Mucosa of descending colon (tissue), 3 donors: ENCODE measurements at places on chromosomes 6 and 20. TPM values are rescaled to one million over a fixed set of nuclear protein-coding genes. Genes with fewer than 3 reads are reported as not detected.

DNA sequence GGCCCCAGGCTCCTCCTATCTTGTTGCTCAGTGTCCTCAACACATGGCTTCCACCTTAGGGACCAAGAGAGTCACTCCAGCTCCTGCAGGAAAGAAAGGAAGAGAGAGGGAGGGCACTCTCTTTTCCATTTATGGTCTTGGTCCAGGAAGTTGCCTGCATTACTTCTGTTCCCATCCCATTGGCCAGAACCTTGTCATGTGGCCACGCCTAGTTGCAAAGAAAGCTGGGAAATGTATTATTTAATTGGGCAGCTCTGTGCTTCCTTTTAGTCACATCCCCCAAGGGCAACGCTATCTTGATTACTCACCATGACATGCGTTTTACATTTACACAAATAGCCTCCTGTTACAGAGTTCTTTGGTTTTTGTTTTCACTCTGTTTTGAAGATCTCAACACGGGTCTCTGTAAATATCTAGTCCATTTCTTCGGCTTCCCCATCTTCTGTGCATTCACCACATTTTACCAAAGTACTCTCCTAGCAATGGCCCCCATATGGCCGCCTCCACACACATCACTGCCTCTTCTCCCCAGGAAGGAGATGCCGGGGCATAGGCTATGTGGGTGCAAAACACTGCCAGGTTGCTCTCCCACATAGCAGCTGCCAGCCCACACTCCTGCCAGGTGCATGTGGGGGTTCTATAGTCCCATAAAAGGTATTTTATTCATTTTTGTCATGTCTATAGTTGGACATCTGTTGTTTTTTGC is 35.7 kb upstream of the ZMYND8 start:
- no peak for DNase-seq

DNA sequence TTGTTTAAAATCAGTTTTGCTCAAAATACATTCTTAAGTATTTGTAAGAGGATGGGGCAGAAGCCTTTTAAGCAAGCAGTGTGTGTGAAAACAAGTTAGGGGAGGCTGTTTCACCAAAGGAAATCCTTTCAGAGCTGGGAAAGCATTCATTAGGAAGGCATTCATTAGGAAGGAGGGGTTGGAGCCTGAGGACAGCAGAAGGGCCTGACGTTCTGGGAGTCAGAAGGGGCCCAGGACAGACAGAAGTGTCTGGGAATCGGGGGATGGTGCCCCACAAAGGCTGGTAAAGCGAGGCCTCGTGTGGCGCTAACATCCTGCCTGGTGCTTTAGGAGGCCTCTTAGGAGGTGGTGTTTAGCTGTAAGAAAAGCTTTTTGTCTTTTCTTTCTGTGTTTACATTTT is 80.6 kb upstream of the NXT1 start:
- no peak for DNase-seq

BPIFB4 gene
- total RNA-seq, result not detected

DNA sequence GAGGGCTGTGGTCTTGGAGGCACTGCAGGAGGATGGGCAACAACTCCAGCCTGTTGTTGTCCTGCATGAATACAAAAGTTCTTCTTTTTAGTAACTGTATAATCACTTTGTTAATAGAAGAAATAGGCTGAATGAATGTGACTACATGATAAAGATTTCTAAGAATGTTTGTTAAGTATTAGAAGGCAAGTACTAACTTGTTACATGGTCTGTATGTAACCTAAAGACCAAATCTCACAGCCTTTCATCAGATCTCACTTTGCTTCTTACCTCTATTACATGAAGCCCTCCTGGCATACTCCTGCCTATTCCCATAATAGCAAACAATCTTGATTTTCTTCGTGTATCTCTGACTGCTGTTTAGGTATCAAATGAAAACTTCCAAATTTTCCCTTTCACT is 73.4 kb downstream of the REPS1 start:
- DNase-seq, result no peak

DNA sequence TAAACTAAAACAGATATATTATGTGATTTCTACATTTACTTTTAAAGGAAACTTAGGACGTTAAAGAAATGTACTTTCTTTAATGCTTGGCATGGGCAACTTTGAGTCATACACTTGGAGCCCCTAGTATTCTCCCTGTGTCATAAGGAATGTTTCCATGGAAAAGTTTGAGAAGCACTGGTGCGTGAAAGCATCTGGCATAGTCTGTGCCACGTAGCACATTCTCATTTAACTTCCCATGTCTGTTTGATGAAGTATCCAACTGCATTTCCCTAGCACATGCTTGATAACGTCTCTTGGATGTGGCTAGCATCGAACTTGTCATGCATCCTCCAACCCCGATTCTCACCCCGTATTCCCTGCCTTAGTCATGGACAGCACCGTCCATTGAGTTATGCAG is 172.0 kb downstream of the TBC1D7 start:
- DNase-seq, result no peak

DNA sequence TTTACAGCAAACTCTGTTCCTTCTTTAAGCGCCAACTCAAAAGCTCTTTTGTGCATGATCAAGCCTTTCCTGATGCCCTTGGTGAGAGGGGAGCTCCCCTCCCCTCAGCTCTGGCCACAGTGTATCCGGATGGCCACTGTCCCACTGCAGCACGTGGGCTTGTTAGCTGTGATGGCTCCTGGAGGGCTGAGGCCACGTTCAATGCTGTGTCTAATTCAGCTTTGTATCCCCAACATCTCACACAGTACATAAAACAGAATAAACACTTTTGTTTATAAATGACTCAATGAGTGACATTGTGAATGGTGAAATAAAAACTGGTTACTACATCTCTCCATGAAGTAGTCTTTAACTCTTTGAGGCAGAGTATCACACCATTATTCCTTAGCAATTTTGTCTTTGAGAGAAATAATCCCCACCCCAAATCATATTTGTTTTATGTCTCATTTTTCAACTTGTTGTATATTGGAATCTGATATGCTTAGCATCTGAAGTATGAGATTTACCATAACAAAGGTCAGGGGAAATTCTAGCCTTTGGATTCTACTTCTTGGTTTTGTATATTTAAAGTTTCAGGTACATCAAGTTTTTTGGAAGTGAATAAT is 44.5 kb downstream of the EDN1 start:
- no peak for DNase-seq

TLDC2 gene
- 35.0 TPM for total RNA-seq

- DNase-seq, result no peak
Measured at GRCh38 chr20:20454850-20455627, 87.1 kb downstream of the INSM1 start.

- DNase-seq, result no peak
Measured at GRCh38 chr6:167079853-167080297, 43.0 kb upstream of the CCR6 start.

DNA sequence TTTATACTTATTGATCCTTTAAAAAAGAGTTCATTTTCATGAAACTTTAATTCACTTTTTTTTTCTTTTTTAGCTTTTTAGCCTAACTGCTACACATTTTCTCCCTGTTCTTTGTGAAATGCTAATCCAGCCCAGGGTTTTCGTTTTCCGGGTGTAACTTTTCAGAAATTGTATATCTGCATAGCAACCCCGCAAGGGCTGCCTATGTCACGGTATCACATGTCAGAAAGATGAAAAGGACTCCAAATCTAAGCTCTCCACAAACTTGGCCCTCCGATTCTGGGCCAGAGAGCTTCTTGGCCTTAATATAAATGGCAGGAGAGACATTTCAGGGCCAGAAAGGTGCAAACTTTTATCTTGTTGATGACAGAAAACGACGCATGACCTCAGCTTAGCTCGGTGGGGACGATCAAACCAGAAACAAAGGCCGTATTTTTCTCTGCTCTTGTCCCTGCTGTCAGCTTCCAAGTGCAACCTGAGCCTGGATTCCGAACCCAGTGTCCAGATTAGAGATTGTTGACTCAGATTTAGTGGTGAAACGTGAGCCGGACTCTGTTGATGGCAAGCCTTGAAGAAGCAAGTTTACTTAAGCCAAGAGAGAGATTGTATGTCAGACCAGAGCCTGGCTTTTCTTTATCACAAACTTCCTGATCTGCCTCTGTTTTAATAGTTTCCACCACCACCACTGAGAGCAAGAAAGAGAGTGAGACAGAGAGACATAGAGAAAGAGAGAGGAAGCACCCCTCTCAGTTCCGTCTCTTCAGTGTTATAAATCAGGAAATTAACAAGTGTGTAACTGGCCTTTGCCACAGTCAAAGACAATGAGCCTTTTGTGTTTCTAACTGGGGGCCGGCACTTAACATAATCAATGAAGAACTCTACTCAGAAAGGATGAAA is 157.8 kb downstream of the SCML4 start:
- DNase-seq, result no peak

DNA sequence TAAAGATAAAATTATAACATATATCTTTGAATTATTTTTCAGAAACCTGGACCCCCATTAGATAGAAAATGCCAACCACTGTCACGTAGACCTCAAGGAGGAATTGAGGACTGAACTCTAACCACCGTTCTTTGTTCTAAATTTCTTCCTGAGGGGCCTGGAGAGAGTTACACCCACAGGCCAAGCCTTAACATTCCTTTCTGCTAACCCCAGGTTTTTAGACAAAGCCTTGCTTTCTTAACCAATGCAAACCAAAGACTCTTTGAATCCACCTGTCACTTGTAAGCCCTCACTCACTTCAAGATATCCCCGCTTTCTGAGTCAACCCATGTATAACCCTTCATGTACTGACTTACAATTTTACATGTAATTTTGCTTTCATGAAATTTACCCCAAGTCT is 41.0 kb downstream of the SNX14 start:
- no peak for DNase-seq

- no peak for DNase-seq
Measured at GRCh38 chr6:160161647-160161986, 40.0 kb downstream of the SLC22A1 start.

GRCh38 chr6:21596145-21596948 is 2.8 kb downstream of the SOX4 start:
- DNase-seq, result peak; percentile 41

TNFRSF21 gene
- 92.5 TPM for total RNA-seq

MUC21 gene
- 0.12 TPM for total RNA-seq

SRF gene
- total RNA-seq, result 26.3 TPM

- DNase-seq, result no peak
Measured at GRCh38 chr6:52535711-52536423, 41.0 kb downstream of the TRAM2 start.

GRCh38 chr20:61057443-61058121 is 194.5 kb upstream of the CDH4 start:
- no peak for DNase-seq
